Posterior cingulate gyrus (tissue), 11 donors: ENCODE measurements at places on chromosomes 11 and 22.
A peak's percentile ranks its signal among the peaks of the same experiment; 100 is the strongest.

DNA sequence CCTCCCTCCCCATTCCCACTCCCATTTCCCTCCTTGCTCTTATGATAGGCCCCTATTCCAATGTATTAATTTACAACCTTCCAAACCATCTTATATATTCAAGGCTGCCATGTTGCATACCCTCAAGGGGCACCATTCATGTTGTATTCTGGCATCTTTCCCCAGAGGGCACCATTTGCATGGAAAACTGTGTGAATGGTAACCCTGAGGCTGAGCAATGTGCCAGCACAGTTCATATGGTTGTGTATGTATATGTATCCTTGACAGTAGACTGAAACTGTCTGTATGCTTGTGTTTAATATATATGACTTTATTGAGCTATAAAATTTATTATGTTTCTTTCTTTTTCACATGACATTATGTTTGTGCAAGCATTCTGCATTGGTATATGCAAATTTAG, 7.3 kb downstream of the RASSF10 start:
- no peak for DNase-seq

DNA sequence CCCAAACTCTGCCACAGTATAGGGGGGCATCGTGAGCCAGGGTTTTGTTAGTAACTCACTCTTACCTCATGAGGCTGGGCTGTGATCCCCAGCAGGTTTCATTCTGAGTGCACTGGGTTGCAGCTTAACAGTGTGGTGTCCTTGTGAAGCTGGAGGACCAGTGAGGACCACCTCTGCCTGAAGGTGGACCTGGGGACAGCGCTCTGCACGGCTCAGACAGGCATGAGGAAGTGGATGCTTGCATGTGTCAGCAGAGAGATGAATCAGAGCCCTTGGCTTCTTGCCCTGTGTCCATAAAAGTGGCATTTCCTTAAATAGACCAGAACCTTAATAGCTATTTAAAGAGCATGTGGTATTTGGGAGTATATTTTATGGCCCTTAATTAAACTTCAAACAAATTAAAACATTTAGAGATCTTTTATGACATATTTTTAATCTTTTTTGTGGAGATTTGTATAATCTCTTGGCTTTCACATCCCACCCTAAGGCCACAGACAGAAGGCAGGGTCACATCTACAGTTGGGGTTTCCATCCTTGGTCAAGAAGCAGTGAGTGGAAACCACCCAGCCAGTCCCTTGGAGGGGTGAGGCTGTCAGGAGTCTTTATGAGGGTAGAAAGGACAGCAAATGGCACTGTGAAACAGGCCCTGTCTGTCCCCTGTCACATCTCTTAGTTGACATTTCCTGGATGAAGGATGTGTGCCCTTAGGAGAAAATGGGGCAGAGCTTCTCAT, 24.8 kb upstream of the ADORA2A start:
- DNase-seq: no peak

DNA sequence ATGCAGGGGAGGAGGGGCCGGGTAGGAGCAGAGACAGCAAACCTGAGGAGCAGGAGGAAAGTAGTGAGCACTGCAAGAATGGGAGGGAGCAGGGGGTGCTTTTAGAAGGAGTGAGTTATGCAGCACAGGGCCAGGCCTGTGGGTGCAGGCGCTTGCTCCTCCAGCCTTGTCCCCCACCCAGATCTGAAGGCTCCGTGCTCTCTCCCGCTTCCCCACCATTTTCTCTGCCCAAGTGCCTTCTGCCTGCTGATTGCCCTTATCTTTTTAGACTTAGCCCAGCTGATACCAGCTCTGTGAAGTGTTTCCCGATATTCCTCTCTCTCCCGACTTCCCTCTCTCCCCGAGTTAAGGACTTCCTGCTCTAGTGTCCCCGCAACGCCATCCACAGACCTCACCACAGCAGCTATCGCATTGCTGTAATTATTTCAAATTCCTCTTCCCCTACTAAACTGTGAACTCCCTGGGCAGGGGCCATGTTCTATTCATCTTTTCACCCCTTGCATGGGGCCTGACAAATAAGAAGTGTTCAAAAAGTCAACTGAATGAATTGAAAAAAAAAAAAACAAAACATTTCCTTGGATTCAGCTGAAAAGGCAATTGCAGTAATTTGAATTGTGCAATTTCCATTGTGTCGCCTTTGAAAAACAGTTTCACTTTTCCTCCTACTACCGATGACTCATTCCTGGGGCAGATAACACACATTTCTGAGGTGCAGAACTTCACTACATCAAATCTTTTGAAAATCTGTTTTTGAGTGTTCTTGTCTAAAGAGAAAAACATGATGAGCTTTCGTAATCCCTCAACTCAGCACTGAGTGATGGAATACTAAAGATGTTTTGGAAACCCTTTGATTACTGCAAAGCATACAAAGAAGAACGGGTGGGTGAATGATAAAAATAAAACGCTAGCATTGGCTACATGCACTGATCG, 69.7 kb upstream of the BMAL1 start:
- DNase-seq: no peak

DNA sequence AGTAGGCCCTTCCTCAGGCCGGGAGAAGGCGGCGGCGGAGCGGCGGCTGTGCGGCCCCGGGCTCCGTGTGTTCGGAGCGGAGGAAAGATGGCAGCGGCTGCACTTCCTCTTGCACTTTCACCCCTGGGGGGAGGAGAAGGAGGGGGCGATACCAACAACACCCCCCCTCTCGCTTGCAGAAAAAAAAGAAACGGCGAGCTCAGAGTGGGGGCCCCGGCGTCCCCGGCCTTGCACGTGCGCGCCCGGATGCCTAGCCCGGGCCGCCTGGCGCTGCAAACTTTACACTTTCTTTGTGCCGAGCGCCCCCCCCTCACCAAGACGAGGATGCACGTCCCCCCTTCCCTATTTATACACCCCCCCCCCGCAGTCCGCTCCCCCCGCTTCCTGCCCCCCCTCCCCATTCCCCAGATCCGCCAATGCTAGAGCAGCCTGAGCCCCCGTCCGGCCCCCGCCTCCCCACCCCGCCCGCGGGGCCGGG, at the start of gene PATZ1:
Gene PATZ1, minus strand, starts transcription at position 92 of the 478 bp plus-strand sequence. CDS start 744 bp downstream, outside the sequence.
- peak; percentile 77 for DNase-seq

DNA sequence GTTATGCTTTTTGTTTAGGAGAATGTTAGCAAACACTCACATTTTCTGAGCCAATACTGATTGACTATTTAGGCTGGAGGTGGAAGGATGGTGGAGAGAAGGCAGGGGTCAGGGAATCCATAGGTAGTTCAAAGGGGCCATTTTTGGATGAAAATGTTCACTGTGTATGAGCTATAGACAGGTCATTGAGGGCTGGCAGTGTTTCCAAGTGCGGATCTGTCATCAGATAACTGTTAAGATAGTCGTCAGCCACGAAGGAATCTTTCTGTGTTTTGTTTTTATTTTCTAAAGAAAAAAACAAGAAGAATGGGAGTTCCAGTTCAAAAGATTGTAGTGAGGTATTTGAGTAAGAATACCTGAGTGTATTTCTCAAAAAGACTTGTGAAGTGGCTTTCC, 3.1 kb downstream of the KCNJ5 start:
- no peak for DNase-seq

DNA sequence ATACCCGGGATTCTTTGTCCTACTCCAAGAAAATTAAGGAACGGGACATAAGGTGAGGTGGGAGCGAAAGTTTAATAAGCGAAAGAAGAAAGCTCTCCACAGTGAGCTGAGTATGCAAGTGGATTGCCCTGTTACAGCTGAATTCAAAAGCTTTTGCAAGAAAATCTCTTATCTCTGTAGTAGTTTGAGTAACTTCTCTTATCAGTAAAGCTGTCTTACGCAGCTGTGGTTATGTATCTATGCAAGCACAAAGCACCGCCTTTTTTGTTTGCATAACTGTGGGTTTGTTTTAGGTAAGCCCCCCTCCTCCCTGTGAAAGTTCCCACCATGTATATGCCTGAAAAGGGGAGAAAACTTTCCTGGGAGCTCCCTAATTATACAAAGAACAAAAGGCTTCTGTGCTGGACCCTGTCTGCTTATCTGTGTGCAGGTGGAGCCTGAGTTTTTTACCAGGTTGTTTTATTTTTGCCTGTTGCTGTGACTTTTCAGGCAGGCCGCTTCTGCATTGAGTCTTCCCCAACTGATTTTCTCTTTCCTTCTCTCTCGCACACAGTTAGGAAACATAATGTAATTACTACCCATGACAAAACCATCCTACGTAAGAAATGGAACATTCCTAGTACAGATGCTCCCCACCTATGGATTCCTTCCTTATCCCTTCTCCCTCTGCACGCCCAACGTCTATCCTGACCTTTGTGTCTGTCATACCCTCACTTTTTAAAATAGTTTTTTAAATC, 837 bp upstream of the PLAAT5 start:
- no peak for DNase-seq

- no peak for DNase-seq
These were observed 742.9 kb downstream of the LRRC4C start for GRCh38 chr11:40716344-40717130.

GRCh38 chr11:115207166-115207591, 297.0 kb downstream of the CADM1 start:
- DNase-seq: no peak

- no peak for DNase-seq
These were observed 489.6 kb downstream of the MN1 start for GRCh38 chr22:27311698-27312550.

DNA sequence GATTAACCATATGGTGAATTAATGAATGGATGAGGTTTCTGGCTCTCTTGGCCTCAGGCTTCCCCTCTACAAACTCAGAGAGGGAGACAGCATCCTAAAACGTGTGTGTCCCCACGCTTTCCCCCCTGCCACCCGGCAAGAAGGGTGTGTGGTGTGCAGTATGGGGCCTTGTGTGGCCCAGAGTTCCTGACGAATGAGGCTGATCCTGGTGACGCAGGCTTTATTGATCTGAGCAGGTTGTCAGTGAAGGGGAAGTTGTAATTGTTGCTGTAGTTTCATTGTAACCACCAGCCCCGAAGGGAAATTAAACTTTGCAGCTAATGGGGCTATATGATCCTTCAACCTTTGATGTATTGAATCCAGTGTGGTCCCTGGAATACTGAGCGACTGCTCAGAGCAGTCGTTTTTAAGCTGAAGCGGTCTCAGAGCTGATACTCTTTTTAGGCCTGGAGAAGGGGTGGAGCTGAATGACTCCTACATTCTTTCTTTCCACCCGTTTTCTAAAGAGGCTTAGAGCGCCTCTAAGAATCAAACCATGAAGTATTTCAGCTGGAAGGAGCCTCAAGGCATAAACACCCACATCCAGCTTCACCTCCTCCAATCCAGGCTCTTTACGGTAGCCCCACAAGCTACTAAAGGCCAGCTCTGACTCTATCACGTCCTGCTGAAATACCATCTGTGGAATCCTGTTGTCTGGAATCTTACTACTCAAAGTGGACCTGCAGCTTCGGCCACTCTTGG, 284.7 kb downstream of the MIAT start:
- DNase-seq: no peak
